Right atrium auricular region (tissue), 2 donors: ENCODE measurements at places on chromosomes 6 and 20. TPM values are rescaled to one million over a fixed set of nuclear protein-coding genes. Genes with fewer than 3 reads are reported as not detected.

TUBB2A gene
- 33.8 TPM for total RNA-seq

RAB44 gene
- 0.12 TPM for total RNA-seq

OR2J2 gene
- total RNA-seq = not detected

PLCG1 gene
- 24.1 TPM for total RNA-seq

SLC2A10 gene
- total RNA-seq = 6.4 TPM

ASCC3 gene
- 20.0 TPM for total RNA-seq

C6orf132 gene
- total RNA-seq = 2.8 TPM

MDFI gene
- total RNA-seq = 12.3 TPM

ENPP3 gene
- 0.16 TPM for total RNA-seq

- DNase-seq = no peak
These were observed 15.2 kb upstream of the GUCA1A start for GRCh38 chr6:42158011-42158410.

DNA sequence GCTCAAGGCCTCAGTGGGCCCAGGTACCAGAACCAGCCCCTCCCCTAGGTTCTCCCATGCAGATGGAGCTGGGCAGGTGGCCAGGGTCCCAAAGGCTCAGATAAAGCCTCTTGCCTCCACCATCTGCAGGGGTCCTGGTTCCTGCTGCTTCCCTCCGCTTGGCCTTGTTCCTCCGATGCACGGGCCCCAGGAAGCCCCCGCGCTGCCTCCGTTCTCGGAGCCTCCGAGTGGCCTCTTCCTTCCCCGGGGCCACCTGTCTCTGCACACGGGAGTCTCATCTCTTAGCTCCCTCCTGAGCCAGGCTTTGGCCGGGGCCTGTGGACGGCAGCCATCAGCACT, 1.9 kb upstream of the PTK6 start:
- no peak for DNase-seq

DNA sequence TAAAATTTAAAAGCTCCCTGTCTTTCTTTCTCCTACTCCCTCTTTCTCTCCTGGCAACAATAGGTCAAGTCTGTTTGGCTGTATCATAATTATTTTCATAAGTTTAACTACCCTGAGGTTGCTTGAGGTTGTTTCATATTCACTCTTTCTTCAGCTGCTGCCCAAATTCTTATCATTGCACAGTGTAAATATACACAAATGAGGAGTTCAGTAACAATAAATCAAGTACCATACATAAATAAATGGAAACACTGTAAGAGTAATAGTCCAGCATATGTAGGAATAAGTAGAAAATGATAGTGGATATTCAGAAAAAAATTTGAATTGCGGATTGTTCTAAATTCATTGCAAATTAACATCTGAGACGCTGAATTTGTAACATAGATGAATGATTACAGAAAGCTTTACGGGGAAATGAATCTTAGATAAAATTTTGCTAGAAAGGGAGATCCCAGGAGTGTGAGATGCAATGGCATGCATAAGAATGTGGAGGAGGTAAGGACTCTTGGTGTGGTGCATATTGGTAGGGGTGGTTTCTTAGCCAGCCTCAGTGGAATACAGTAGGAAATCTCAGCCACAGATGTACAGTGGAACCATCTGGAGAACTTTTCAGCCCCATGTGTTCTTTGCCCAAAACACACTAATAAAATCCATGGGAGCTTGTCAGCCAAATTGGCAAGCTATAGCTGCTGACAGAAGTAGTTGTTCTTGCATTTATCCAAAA, 480.7 kb downstream of the HTR1B start:
- DNase-seq = no peak

DNA sequence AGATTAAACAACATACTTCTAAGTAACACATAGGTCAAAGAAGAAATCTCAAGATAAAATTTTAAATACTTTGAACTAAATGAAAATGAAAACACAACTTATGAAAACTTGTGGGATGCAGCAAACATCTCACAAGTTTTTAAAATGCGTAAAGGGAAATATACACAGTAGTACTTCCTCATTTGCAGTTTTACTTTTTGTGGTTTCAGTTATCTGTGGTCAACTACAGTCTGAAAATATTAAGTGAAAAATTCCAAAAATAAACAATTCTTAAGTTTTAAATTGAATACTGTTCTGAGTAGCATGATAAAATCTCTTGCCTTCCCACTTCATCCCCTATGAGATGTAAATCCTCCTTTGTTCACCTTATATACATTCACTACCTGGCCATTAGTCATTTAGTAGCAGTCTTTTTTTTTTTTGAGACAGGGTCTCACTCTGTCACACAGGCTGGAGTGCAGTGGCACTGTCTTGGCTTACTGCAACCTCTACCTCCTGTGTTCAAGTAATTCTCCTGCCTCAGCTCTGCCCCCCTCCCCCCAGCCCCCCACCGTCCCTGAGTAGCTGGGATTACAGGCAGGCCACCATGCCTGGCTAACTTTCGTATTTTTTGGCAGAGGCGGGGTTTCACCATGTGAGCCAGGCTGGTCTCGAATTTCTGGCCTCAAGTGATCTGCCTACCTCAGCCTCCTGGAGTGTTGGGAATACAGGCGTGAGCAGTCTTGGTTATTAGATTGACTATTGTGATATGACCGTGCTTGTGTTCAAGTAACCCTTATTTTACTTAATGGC, 154.6 kb upstream of the AHI1 start:
- no peak for DNase-seq

- DNase-seq = no peak
These were observed 7.9 kb downstream of the MDFI start for GRCh38 chr6:41646026-41646795.

GRCh38 chr6:68240726-68241125, 394.4 kb upstream of the ADGRB3 start:
- no peak for DNase-seq

- no peak for DNase-seq
These were observed 94.4 kb downstream of the SESN1 start for GRCh38 chr6:109000289-109000688.

DNA sequence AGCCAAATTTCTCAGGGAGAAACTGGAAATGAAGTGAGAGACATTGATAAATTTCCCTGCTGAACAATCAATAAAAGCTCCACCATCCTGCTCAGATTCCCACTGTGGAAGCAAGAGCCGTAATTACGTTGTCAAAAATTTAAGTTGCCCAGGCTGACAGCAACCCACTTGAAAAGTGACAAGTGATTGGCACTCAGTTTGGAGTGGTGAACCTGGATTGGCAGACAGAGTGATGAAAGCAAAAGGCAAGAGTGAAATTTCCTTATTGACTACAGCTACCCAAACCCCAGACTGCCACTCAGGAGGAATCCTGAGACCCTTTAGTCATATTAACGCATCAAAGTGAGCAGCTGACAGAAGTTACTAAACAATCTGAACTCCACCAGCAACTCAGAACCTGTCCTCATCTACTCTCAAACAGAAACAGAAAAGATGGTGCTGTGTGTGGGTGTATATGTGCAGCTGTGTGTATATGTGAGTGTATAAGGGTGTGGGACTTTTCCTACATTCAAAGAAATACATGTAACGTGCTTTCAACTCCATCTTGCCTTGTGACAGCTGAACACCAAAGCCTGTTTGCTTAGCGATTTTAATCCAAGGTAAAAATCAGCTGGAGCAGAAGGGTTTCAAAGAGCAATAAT, 157.4 kb downstream of the PKHD1 start:
- DNase-seq = no peak

GRCh38 chr20:10228330-10228729, 9.7 kb downstream of the SNAP25 start:
- DNase-seq = no peak

GRCh38 chr6:100484474-100484873, 19.8 kb upstream of the SIM1 start:
- no peak for DNase-seq

DNA sequence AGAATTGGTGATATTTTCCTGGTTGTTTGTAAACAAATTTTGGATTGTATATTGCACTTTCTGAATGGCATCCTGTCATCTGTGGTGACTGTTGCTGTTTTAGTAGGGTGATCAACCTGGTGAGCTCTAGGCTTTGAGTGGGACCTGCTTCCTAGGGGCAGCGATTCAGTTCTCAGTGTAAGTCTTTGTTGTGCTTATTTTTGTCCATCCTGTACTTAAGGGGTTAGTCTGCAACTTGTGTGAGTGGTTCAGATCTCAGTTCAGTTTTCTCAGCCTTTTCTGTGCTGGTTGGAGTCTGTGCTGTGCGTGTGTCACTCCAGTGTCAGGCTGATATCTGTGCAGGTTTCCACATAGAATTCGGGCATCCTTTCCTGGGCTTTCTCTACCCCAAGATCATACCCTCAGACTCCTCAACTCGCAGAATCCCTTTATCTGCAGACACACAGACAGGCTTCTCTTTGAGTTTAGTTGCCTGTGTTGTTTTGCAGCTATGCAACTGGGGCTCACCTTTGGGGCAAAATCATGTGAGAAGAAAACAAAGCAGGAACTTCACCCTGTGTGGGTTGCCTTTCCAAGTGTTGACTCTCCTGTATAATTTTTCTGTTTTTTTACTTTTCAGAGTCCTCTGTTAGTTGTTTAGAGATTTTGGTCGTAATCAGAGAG, 177.7 kb downstream of the FARS2 start:
- DNase-seq = no peak

DNA sequence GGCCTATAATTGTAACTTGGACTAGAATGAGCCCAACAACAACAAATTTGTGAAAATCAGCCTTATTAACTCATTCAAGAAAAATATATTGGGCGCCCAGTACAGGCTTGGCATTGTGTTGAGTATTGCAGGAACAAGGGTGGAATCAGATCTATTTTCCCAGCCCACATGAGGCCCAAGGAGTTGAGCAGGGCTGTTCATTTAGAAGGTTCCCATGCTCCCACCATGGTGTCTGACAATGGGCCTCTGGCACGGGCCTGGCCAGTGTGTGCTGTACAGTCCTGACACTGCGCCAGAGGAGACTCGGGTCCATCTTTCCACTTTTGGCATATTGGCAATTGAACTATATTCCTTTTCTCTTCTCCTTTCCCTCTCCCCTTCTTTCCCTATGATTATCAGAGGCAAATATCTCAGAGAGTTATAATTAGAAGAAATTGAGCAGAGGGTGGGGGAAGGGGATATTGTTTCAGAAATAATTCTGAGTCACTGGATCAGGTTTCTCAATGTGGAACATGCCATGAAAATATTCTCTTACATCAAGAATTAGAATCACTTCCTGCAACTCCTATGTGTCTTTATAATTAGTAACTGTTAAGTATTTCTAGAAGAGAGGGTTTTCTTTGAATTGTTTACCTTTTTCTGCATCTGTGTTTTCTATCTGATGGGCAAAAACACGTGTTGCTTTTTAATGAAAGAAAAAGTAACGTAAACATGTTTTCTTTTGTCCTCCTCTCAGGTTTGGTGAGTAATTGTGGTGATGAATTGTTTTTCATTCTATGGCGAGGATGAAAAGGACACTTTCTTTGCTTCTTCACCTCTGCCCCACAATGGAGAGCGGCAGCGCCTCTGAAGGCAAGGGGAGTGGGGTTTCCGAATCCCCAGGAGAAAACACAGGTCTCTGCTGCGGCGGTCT, 209.4 kb downstream of the FOXA2 start:
- DNase-seq = no peak

GRCh38 chr6:39507331-39507998, 185.0 kb upstream of the KCNK16 start:
- DNase-seq = no peak

DNA sequence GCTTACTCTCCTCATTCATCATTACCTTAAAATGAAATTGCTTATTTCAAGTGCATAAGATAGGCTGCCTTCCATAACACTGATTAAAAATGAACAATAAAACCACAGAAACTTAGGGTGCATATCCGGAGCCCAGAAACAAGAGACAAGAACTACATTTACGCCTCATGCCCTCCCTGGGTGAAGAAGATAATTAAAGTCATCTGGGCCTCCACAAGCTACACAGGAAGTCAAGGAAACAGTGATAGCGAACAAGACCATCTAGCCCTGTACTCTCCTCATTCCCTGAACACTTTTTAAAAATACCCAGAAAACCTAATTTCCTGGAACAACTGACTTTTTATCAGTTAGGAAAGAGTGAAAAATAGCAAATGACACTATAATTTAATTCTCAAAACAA, 6.3 kb downstream of the SOD2 start:
- no peak for DNase-seq

DNA sequence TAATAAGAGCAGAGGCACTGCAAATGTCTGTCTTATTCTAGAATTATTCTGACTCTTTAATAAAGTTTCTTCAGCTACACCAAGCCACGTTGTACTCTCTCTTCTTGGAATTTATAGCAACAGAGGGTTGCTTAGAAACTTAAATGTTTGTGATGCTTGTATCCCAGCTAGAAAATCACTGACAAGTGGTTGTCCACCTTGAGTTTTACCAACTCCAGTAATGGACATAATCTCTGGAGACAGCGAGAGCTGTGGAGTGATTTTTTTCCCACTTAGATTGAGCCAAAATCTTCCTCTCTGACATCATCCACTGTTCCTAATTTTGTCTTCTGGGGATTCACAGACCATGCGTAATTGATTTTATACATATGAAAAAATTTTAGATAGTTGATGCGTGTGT, 8.0 kb downstream of the ECT2L start:
- no peak for DNase-seq

- no peak for DNase-seq
These were observed 11.9 kb upstream of the VEGFA start for GRCh38 chr6:43757966-43758616.

DNA sequence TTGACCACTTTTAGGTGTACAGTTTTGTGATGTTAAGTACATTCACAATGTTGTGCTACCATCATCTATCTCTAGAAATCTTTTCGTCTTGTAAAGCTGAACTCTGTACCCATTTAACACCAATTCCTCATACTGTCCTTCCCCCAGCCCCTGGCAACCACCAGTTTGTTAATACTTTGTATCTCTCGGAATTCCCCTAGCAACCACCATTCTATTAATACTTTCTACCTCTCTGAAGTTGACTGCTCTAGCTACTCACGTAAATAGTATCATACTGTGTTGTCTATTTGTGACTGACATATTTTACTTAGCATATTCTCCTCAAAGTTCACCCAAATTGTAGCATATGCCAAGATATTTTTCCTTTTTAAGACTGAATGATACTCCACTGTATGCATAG, 82.3 kb upstream of the CLDN20 start:
- no peak for DNase-seq

DNA sequence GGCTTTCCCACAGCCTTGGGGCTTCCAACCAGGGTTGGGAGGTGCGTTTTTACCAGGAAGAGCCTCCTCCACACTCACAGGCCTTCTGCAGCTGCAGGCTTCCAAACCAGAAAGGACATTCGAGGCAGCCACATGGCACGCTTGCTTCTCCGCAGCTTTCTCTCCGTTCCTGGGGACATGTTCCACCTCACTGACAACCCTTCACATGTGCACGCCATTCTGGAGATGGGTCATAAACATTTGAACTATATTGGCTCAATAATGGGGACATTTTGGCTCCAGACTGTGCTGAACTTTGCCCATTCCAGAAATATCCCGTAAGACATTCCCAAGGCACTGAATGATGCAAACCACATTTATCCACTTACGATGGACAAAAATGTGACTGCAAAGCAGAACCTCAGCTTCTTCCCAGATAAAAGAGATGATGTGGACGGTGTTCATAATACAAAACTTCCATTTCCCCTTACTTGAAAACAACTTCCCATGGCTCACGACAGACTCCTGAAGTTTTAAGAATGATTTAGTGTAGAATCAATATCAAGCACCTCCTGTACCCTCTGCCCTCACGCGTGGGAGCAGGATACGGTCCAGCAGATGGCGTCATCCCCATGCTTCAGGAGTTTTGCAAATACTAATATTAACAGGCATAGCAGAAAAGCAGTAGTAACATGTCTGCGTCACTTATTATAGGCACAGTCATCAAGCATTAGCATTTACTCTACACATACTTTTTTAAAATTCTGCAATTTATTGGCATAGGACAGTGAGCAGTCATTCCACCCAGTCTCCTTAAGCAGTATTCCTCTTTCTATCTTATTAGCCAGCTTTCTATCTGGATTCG, 25.4 kb upstream of the FOXF2 start:
- DNase-seq = no peak
